Activated naive CD4-positive, alpha-beta T cell treated with anti-CD3 and anti-CD28 coated beads, Interleukin-2, amount 50 U/mL, for 16 hours (primary cell): ENCODE measurements at places on chromosomes 3 and 15.

- DNase-seq: no peak
Observed at GRCh38 chr3:152174876-152175527, 93.7 kb upstream of the MBNL1 start.

- DNase-seq: no peak
Observed at GRCh38 chr3:148208975-148209374, 488.7 kb upstream of the AGTR1 start.

- no peak for DNase-seq
Observed at GRCh38 chr3:178313716-178314115, 222.5 kb upstream of the KCNMB2 start.

DNA sequence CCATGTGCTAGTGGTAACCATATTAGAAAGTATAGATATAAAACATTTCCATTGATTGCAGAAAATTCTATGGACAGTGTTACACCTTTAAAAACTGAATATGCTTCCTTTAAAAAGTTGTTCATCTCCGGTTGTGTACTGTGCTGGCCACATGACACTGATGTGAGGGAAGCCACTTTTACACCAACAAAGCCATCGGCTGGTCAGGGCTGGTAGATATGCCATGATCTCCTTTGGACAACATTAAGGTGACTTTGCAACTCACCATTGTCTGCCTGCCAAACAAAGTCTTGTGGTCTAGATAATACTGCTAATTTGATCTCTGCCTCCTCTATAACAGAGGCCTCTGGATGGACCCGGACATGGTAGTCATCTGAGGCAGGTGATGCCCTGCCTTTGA, 156.0 kb upstream of the RARB start:
- no peak for DNase-seq

DNA sequence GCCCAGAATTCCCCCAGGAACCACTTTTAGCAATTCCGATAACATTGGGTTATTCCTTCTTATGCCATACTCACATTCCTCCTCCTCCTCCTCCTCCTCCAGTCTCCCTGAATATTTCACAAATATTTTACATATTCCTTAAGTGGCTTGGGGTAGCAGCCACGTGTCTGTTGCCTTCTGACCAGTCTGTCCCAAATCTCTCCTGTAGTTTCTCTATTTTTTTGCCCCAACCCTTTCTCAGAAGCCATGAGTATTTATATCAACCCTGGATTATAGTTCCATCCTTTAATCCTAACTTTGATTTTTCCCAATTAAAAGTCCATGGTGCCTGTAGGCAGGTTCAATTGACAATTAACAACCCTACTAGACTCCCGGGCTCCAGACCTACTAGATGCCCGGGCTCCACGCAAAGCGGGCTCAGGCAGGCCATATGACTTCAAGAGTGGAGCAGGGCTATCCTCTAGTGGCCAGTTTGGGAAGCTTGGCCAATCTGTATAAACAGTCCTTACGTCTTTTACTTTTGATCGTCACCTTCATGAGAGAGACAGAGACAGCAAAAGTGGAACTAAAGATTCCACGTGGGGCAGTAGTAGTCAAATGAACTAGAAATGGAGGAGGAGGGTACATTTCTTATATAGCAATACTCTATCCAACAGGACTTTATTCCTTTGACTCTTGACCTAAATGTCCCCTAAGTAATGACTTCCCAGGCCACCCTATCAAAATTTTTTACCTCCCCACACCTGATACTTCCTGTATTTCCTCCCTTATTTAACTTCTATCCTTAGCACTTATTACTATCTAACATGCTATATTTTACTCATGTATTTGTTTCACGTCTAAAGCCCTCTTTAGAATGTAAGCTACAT, 69.7 kb downstream of the USF3 start:
- no peak for DNase-seq

DNA sequence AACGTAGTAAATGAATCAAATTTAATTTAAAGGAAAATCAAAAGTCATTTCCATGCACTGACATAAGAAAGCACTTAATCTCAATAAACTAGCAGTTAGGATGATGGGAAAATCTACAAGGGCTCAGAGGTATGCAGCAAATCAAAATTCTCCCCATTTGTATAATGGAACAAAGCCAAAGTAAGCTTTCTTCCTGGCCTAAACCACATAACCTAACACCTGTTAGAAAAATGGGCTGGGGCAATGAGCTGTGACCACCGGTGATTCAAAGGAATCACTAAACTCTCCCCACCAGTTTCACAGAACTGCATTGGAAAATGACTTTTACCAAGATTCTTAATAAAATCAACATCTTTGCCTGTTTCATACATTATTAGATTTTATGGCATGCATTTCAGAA, 1024.3 kb downstream of the FHIT start:
- no peak for DNase-seq

DNA sequence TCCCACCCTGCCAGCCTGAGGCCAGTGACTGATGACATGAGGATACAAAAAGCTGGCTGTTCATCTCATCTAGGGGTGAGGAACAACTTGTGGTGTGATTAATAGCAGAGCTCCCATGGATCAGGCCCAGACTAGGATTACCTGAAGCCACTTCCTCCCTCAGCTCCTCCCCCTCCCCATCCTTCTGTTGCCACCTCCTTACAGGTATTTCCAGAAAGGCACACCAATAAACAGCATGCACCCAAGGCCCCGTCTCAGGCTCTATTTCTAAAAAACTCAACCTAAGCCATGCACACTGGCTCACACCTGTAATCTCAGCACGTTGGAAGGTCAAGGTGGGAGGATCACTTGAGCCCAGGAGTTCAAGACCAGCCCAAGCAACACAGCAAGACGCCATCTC, 54.1 kb downstream of the SRGAP3 start:
- no peak for DNase-seq

- no peak for DNase-seq
Observed at GRCh38 chr15:85800478-85801123, 5.9 kb upstream of the KLHL25 start.

- no peak for DNase-seq
Observed at GRCh38 chr3:52481819-52482521, 13.2 kb upstream of the STAB1 start.

DNA sequence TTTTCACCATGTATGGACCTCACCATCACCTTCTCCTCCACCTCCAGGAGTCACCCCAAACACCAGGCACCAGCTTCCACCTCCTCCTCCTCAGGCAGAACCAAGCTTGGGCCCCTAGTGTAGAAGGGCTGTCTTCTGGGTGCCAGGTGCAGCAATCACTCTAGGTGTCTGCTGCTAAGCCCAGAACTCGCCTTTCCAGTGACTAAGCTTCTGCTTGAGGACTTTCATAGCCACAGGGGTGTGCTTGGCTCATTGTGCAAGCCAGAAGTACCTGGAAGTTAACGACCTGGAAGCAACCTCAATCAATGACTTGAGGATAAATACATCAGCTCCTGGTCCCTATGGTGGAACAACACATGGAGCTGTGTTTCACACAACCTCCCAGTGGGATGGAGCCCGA, 49.8 kb upstream of the PXYLP1 start:
- no peak for DNase-seq

GRCh38 chr3:186108106-186108940, 566 bp downstream of the ETV5 start:
- peak; percentile 27 for DNase-seq

- DNase-seq: no peak
Observed at GRCh38 chr15:39625856-39626255, 45.0 kb downstream of the THBS1 start.

DNA sequence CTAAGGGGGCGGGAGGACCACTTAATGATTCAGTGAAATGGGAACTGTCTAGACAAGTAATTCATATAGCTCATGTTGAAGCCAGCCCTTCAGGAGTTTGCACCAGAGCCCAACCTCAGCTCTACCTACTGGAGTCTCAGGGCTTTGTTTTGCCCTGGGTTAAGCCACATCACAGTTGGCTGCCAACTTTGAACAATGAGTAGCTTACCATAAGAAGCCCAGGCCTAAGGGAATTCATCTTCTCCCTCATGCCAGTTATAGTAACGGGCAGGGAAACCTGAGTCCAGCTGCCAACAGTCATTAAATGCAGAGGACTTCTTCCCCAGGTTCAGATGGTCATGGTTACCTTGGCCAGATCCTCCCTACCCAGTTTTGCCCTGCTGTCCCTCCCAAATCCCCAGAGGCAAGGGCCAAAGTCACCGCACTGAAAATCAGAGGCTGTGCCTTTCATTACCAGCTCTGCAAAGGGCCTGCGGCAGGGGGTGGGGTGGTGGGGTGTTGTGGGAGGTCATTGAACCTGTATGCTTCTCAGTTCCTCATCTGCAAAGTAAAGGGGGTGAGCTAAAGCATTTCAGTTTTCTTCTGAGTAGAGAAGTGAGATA, 302.2 kb upstream of the NR2E3 start:
- DNase-seq: no peak

- DNase-seq: no peak
Observed at GRCh38 chr15:55827204-55827603, 84.3 kb upstream of the PRTG start.

DNA sequence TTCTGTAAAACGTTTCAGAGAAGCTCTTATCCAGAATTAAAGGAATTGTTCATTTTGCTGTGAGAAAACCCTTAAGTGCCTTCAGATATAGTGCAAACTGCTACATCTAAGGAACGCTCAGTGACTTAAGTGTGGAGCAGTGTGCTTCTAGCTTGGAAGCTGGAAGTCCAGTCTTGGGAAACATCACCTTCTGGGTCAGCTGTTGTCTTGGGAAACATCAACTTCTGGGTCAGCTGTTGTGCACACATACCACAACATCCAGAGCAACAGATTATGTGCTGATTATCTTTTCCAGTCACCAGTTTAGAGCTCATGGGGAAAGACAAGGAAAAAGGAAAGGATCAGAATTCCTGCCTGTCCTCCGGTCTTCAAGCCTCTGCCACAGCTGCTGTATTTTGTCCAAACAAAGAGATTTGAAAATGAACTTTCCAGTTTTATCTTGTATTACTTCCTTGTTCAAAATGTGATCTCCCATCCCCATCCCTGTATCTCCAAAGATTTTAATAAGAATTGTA, 713.6 kb downstream of the NSUN3 start:
- DNase-seq: no peak

- no peak for DNase-seq
Observed at GRCh38 chr15:82030176-82030575, 15.6 kb downstream of the MEX3B start.

DNA sequence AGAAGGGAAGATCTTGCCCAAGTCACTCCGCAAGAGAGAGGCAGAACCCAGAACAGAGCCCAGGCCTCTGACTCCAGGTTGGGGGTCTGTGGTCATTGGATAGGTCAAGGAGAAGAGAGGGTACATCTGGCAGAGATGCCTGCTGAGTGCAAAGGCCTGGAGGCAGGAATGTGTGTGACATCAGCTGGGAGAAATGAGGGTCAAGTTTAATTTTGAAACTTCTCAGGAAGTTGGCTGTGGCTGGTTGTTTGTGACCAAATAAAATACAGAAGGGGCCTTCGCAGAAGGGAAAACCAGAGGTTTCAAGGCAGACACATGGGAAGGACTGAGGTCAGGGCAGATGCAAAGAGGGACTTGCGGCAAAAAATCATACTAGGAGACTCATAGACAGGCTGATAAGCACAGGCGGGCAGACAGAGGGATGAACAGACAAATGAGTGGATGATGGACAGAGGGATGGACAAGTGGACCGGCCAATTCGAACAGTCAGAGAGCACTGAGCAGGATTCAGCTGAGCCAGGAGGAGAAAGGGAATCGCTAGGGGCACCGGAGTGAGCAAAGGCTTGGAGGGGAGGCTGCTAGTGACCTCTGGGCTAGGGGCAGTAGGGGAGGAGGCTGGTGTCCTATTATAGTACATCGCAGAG, 28.8 kb upstream of the CACNA2D2 start:
- no peak for DNase-seq

GRCh38 chr3:106299300-106300098, 430.7 kb upstream of the CBLB start:
- no peak for DNase-seq
